Left lobe of liver (tissue), 2 donors: ENCODE measurements at places on chromosomes 11 and 22.

GRCh38 chr11:131979364-131979763 is 608.9 kb downstream of the NTM start:
- no peak for DNase-seq

GRCh38 chr11:123227763-123228495 is 32.9 kb upstream of the CLMP start:
- DNase-seq = no peak

DNA sequence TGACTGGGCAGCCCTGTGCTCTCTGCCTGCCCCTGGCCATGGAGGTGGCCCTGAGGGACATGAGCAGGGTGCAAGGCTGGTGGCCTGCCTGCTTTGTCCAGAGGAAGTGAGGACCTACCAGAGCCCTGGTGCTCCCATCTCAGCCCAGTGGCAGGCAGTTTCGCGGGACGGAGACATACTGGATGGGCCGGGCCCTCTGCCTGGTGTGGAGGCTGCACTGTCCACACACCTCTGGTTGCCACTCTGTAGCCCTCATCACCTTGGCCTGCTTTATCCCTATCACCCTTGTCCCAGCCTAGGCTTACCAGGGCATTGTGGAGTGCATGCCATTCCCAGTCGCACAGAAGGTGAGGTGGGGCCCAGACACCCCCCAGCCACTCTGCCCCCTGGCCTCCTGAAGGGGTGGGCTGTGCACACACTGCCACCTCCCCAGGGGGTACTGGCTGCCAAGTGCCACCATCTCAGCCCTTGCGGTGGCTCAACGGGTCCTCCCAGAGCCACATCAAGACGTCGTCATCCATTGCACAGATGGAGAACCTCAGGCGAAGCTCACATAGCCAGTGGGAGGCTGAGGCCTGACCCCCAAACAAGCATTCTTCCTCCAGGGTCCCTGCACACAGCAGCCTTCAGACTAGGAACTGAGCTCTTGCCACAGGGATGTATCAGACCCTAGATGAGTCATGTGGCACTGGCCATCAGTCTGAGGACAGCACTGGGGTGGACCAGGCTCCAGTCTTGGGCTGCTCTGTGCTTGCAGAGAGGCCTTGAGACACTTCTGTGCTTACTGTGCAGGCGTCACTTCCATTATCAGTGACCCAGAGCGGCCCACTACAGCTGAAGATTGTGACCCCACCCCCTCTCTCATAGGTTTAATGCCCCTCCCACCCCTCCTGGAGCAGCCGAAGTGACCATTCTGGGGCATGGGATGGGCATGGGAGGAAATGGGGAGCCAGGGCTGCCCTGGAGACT is 176.1 kb downstream of the IGLL1 start:
- no peak for DNase-seq

- DNase-seq = no peak
These were observed 296.4 kb downstream of the ETS1 start for GRCh38 chr11:128291007-128291406.

GRCh38 chr11:111429066-111429506 is 50.0 kb upstream of the POU2AF1 start:
- DNase-seq = peak; percentile 62

GRCh38 chr22:30864441-30865420 is 103.8 kb downstream of the MORC2 start:
- peak; percentile 30 for DNase-seq

GRCh38 chr11:69582756-69583467 is 58.0 kb upstream of the CCND1 start:
- DNase-seq = no peak

DNA sequence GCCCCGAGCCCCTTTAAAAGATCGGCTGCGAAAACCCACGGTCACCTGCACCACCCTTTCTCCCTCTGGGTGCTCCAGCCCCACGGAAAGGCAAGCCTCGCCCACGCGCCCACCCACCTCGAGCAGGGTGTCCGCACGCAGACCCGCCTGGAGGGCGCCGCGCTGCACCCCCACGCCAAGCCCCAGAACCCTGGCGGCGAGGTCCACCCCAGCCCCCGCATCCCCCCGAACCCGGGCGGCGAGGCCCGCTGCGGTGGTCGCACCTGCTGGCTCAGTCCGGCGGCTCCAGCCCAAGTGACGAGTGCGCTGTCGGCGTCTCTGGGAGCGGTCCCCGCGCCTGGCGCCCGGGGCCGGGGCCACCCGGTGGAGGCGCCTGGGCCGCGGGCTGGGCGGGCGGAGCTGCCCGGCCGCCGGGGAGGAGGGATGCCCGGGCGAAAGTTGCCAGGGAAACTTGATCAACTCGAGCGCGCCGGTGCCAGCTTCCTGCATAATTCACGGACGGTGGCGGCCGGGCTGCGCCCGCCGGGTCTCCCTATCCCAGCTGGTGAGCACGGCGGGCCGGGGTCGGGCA is 1.1 kb downstream of the SHANK2 start:
- peak; percentile 53 for DNase-seq

- DNase-seq = no peak
These were observed 41.6 kb downstream of the CD44 start for GRCh38 chr11:35180317-35181233.

DNA sequence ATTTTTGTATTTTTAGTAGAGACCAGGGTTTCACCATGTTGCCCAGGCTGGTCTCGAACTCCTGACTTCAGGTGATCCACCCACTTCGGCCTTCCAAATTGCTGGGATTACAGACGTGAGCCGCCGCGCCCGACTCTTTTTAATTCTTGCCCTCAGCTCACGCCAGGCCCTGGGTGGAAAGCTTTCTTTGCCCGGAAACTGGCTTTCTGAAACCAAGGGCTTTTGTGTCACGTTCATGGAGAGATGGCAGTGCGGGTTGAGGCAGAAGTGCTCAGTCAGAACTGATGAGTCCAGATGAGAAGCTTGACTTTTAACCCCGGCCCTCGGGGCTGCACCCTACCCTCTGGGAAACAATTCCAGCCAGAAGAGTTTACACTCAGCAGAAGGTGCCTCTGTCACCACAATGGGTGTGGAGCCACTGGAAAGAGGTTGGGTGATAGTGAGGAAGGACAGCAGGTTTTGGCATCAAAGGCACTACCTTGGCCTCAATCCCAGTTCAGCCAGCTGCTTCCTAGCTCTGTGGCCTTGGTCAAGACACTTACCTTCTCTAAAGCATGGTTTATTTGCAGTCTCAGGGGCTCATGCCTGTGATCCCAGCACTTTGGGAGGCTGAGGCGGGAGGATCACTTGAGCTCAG is 890 bp upstream of the ARFGAP3 start:
- DNase-seq = peak; percentile 75

- peak; percentile 66 for DNase-seq
These were observed 450 bp downstream of the MAP4K2 start for GRCh38 chr11:64802370-64803157.

- DNase-seq = no peak
These were observed 5.6 kb downstream of the PVALB start for GRCh38 chr22:36811094-36811800.

DNA sequence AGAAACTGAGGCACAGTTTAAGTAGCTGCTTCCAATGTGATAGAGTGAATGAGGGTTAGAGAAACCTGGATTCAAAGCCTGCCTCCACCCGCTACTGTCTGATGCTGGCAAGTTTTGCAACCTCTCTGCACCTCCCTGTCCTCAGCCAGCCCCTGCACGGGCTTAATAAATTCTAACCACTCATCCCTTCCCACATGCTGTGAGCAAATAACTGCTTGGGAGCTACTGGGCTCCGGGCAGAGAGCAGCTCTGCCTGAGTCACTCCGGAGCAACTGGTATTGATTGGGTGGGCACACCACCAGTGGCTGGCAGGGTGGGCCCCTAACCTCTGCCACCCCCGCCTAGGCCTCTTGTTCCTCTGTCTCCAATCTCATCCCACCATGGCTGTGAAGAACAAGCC is 104.3 kb upstream of the SYT13 start:
- DNase-seq = peak; percentile 67

DNA sequence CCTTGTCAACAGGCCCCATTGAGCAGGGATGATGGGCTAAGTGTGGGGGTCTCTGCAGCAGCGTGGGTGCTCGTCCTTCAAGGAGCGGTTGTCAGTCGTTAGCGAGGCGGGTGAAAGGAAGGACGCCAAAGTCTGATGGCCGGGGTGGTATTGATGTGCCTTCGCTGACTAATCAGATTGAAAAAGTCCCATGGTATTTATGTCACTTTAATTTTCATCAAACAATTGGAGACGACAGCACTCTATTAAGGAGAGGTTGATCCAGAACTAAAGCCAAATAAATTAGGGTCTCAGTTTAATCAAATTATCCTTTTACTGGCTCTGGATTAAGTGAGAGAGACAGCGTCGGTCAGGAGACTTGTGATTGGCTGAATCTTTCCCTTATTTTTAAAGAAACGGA is 9.6 kb downstream of the HTATIP2 start:
- no peak for DNase-seq

DNA sequence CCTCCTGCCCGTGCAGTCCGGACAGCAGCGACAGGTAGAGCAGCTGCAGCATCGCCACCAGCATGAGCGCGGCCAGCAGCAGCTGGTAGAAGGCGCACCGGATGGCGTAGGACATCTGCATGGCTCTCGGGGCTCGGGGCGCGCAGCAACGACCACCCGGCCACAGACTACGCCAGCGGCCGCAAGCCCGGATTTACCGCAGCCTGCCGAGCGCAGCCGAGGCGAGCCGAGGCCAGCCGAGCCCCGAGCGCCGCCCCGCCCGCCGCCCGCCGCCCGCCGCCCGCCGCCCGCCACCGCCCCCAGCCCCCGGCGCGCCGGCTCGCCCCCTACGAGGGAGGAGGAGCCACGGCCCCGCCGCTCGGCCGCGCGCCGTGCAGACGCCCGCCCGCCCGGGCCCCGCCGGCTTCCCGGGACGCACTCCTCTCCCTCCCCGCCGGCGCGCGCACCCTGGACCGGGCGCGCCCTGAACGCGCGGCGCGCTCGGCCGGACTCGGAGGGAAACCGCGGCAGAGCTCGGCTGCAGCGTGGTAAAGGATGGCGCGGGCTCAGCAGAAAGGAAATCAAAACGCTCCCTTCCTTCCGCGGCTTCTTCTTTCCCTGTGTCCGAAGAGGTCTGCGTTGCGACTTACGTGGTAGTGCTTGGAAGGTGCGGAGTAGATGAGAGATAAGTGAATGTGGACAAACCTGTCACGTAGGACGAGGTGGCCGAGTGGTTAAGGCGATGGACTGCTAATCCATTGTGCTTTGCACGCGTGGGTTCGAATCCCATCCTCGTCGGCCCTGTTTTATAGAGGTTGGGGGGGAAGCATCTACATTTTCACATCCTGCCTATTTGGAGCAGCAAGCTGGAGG is at the start of gene B4GAT1:
B4GAT1 (minus strand) TSS at position 205 of the 852 bp plus-strand sequence; CDS start at position 121, 84 bp downstream.
- peak; percentile 81 for DNase-seq

DNA sequence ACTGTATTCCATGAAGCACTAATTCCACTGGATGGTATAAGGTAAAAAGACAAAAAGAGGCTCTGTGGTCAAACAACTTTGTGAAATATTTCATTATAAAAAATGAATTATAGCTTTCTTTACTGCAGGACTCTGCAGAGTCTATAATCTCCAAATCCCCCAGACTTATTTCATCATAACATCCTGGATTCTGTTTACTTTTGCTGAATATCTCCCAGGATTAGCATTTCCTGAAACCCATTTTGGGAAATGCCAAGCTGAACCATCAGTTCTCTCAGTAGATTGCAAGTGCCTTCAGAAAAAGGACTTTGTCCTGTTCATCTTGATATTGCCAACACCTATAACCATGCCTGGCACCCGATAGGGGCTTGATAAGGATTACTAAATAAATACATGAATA is 7.9 kb downstream of the PAMR1 start:
- no peak for DNase-seq

- peak; percentile 75 for DNase-seq
These were observed 5.3 kb upstream of the MALAT1 start for GRCh38 chr11:65493367-65494176.

DNA sequence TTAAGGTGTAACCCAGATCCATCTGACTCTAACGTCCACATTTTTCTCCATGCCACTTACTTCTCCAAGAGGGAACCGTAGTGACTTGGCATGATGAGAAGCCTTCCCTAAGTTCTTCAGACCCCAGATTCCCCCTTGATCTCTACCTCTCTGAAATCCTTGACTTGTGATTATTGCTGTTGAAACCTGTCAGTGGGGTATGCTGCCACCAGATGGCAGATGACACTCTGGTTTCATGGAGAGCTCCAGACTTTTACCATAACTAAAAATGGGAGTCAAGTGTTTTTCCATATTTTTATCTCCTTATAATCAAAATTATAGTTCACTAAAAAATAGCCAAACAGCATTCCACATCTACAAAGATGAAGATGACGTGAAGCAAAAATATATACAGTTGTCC is 504.2 kb downstream of the SOX6 start:
- no peak for DNase-seq

DNA sequence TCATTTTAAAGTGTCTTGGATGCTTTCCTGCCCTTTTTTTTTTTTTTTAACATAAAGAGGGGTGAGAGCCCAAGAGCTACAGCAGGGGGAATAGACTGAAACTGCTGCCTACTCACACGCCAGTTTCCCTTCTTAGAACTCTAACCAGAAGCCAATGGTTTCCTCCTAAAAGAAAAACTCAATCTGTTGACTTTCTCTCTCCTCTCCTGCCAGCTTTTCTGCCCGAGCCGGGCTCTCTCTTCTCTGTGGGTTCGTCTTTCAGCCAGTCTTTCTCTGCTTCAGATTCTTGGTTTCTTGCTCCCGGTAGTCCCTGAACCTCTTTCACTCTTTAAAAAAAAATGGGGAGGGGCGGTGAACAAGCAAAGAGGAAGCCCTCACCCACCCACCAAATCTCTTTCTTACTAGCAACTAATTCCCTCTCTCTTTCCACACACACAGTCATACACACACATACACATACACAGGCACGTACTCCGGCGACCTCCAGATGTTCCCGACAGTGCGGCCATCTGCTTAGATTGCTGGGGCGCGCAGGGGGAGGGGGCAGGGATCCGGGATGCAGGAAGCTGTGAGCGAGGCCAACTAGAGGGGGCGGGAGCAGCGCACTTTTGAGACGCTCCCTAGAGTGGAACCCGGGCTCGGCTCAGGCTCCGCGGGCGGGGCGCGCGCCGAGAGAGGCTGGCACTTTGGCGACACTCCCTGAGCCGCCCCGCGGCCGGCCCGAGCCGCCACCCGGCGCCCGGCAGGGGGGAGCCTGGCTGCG is 444 bp upstream of the TSKU start:
- DNase-seq = peak; percentile 96

DNA sequence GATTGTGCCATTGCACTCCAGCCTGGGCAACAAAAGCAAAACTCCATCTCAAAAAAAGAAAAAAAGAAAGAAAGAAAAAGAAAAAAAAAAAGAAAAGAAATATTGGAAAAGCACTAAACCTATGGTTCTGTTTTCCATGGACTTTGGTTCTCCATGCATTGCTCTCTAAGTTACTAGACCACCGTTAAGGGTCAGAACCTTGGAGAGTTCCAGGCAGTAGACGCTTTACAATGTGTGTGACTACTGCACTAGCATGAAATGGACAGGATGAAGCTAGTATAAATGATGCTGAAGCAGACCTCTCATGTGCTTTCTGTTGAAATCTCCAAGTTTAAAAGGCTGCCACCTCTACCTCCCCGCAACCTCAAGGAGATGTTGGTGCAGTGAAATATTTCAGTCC is 63.5 kb downstream of the SIK2 start:
- no peak for DNase-seq

- DNase-seq = no peak
These were observed 84.2 kb downstream of the RBFOX2 start for GRCh38 chr22:35944458-35944857.
